Renal cortex interstitium (tissue), 15 donors: ENCODE measurements at places on chromosomes 6 and 20. TPM values are rescaled to one million over a fixed set of nuclear protein-coding genes. Genes with fewer than 3 reads are reported as not detected.

GRCh38 chr6:167134448-167135328 is 11.8 kb downstream of the CCR6 start:
- DNase-seq, result no peak

GRCh38 chr6:169997930-169998218 is 246.5 kb downstream of the ERMARD start:
- DNase-seq, result no peak

GRCh38 chr6:166487148-166487547 is 99.3 kb downstream of the RAMACL start:
- DNase-seq, result no peak

DNA sequence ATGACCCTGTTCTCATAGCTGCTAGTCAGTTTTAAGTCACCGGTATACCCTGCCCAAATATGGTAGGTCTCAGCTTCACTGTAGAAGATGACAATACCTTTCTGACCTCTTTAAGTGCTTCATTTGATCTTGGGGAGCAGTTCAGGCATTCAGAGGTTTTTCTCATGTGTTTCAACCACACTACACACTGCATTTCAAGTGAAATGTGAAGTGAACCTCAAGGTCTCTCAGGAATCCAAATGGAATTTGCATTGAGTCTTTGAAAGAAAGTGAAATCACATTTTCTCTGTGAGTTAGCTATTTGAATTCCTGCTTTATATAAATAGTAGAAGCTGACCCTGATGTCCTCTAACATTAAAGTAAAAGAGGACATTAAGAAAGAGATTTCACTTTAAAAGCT is 461.6 kb downstream of the ADGRB3 start:
- DNase-seq, result no peak

Gene RRAGD
- polyA plus RNA-seq, result 26.4 TPM

Gene UQCC2
- polyA plus RNA-seq, result 58.5 TPM
